Glutamatergic neuron (in vitro differentiated cells): ENCODE measurements at places on chromosomes 1 and 21. TPM values are rescaled to one million over a fixed set of nuclear protein-coding genes. Genes with fewer than 3 reads are reported as not detected.

The IFI16 gene
- total RNA-seq: 0.86 TPM

The PROK1 gene
- not detected for total RNA-seq

The SPOCD1 gene
- total RNA-seq: 0.74 TPM

The NOS1AP gene
- total RNA-seq: 12.7 TPM

The CYB5RL gene
- total RNA-seq: 6.8 TPM

The SLAMF6 gene
- not detected for total RNA-seq

The HSPA6 gene
- total RNA-seq: not detected

The FMO3 gene
- total RNA-seq: not detected

The ARTN gene
- not detected for total RNA-seq

The COL18A1 gene
- 9.5 TPM for total RNA-seq

The GBP4 gene
- total RNA-seq: not detected

The NTMT2 gene
- not detected for total RNA-seq

The CNR2 gene
- not detected for total RNA-seq

The NMNAT2 gene
- total RNA-seq: 76.4 TPM

The HENMT1 gene
- 15.9 TPM for total RNA-seq

The G0S2 gene
- total RNA-seq: 2.5 TPM

The KCNH1 gene
- 7.8 TPM for total RNA-seq

The SLC6A17 gene
- 6.4 TPM for total RNA-seq

The FAM72D gene
- 0.61 TPM for total RNA-seq

The DCST1 gene
- not detected for total RNA-seq

The LCE1F gene
- not detected for total RNA-seq

The FAM229A gene
- 21.8 TPM for total RNA-seq

The ADAMTS4 gene
- total RNA-seq: 12.3 TPM

The CD1D gene
- 0.25 TPM for total RNA-seq

The ADGRL2 gene
- total RNA-seq: 71.2 TPM

The PLD5 gene
- 0.96 TPM for total RNA-seq

The MRTO4 gene
- total RNA-seq: 29.1 TPM

The AGMAT gene
- 0.22 TPM for total RNA-seq

The ADGRB2 gene
- 15.8 TPM for total RNA-seq

The PRAMEF18 gene
- total RNA-seq: not detected

The SETD4 gene
- 21.3 TPM for total RNA-seq

The CHODL gene
- 5.5 TPM for total RNA-seq

The CELA2A gene
- not detected for total RNA-seq

The TARDBP gene
- total RNA-seq: 161 TPM

The TMEM82 gene
- total RNA-seq: not detected

The KIF26B gene
- 2.4 TPM for total RNA-seq

The BRDT gene
- total RNA-seq: not detected

The RNASEL gene
- 1.3 TPM for total RNA-seq

The CASZ1 gene
- total RNA-seq: 18.3 TPM

The C1orf116 gene
- total RNA-seq: not detected

The C1QC gene
- not detected for total RNA-seq

The CFAP141 gene
- total RNA-seq: not detected

The AHDC1 gene
- 131 TPM for total RNA-seq

The SHC1 gene
- 155 TPM for total RNA-seq

The C8B gene
- not detected for total RNA-seq

The ATP6V1G3 gene
- not detected for total RNA-seq

The GPR61 gene
- 0.76 TPM for total RNA-seq

The GJA8 gene
- not detected for total RNA-seq

The S100A9 gene
- not detected for total RNA-seq

The CASQ2 gene
- total RNA-seq: not detected
